ENCODE measurements at places on chromosomes 16 and 17.

- H3K4me3 ChIP-seq: no peak overlapping the region
- no peak overlapping the region for H3K27ac ChIP-seq
- H3K36me3 ChIP-seq: peaks cover 47% of the 10 kb centered on the region
- H3K27me3 ChIP-seq: no peaks in the 10 kb centered on the region
Measured at GRCh38 chr17:3835410-3836229, 10.4 kb downstream of the NCBP3 start.

DNA sequence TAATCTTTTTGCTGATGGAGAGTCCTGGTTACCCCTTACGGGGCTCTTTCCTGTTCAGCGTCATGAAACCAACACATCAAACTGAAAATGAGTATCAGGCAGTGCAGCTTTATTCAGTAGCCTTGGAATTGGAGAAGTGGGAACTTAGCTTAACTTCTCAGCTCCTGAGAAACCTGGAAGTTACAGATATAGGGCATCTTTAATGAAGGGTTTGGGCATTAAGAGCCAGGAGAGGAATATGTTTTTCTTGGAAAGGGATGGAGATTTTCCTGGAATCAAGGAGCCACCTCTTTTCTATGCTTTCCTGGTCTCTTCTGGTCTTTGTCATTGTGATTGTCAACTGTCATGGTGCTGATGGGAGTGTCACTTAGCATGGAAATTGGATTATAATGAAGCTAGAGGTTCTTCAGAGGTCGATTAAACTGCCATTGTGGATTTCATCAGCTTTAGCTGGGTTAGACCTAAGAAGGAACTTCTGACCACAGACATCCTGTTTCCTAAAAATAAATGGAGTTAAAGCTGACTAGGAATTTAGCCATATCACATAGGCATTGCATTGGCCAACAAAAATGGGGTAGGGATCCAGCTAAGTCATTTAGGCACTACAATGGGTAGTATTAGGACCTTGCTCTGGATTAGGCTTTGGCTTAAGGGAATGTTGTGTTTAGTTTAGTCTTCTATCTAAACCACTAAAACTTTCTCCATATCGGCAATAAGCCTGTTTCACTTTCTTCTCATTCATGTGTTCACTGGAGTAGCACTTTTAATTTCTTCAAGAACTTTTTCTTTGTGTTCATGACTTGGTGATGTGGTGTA lies 186.4 kb downstream of the BCAS3 start:
- DNase-seq: no peak
- no peaks in the 10 kb centered on the region for H3K36me3 ChIP-seq
- peaks cover 16% of the 10 kb centered on the region for H3K4me1 ChIP-seq
- peak overlapping the region; percentile 20 for H3K4me3 ChIP-seq
- H3K27ac ChIP-seq: peak overlapping the region; percentile 63

GRCh38 chr16:57725554-57725953 lies 10.0 kb upstream of the KATNB1 start:
- no peak overlapping the region for H3K27ac ChIP-seq
- no peaks in the 10 kb centered on the region for H3K4me1 ChIP-seq
- DNase-seq: no peak

DNA sequence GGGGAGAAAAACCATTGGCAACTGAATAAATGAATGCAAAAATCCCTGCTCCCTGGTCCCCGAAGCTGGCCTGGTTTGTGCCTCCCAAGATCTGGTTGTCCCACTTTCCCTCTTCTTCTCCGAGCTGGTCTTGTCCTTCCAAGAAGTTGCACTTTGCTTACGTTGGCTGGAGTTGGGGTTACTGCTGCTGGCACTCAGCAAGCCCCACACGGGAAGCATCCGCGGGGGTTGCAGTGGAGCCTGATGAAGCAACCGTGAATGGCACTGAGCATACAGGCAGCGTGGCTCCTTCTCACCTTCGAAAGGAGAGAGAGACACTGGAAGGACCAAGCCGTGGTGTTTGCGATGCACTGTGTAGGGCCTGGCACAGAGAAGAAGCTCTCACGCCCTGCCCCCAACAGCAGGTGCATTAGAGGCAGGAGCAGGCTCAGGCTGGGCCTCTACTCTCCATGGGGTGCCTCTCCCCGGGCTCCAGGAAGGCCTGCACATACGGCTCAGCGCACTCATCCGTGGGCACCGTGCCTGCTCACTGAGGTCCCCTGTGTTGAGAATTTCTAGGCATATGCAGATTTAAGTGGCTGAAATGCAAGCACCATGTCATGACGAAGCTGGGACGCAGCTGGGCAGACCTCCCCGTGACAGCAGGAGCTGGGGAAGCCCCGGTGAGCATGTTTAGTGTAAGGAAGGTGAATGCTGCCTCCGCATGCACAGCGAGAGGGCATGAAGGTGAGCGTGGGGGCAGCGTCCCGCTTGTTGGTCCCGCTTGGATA lies 12.1 kb downstream of the CA5A start:
- peaks cover 17% of the 10 kb centered on the region for H3K27me3 ChIP-seq
- H3K4me3 ChIP-seq: no peak overlapping the region
- H3K4me1 ChIP-seq: peaks cover 7% of the 10 kb centered on the region
- no peak for DNase-seq

DNA sequence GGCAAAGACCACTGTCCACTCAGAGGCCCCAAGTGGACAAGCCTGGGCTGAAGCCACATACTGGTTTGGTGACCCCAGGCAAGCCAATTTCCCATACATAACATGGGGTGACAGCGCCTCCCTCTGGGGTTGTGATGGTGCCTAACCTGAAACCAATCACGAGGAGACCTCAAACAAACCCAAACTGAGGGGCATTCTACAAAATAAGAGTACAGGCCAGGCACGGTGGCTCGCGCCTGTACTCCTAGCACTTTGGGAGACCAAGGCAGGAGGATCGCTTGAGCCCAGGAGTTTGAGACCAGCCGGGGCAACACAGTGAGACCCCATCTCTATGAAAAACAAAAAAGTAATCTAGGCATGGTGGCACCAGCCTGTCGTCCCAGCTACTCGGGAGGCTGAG lies 3.6 kb downstream of the P2RX5 start:
- H3K4me3 ChIP-seq: no peak overlapping the region
- DNase-seq: no peak
- no peak overlapping the region for H3K27ac ChIP-seq
- H3K36me3 ChIP-seq: peaks cover 3% of the 10 kb centered on the region
- peaks cover 32% of the 10 kb centered on the region for H3K4me1 ChIP-seq
- no peaks in the 10 kb centered on the region for H3K27me3 ChIP-seq

DNA sequence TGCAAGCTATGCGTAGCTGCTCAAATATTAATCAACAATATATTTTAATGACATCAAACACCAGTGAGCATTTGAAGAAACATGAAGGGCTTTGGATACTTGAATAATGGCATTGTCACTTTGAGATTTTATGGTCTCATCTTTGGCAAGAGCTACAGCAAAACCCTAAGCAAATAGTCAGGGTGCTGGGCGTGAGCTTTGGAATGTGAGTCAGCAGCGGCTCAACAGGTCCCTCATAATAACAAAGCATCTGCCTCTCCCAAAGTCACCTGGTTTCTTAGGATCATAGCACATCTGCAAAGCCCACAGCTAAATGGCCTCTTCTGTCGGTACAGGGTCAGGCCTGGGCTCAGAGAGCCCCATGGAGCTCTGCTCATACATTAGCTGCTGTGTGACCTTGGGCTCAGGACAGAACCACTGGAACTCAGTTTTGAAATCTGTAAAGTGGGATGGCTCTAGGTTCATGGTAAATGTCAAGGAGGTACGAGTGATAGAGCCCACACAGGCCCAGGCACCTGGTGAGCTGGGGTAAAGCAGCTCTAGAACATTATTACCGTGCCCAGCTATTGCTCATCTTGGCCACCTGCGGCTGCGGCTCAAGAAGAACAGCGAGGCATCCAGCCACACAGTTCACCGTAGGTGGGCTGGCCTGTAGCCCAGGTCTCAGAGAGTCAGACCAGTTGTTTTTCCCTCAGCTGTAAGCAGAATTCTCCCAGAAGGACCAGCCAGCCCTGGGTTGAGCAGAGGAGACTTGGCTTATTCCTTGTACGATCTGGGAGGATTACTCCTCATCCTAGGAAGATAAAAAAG lies 544.5 kb upstream of the CDH11 start:
- no peaks in the 10 kb centered on the region for H3K36me3 ChIP-seq
- H3K27me3 ChIP-seq: no peaks in the 10 kb centered on the region
- no peaks in the 10 kb centered on the region for H3K4me1 ChIP-seq
- DNase-seq: no peak
- no peak overlapping the region for H3K27ac ChIP-seq
- H3K4me3 ChIP-seq: no peak overlapping the region

DNA sequence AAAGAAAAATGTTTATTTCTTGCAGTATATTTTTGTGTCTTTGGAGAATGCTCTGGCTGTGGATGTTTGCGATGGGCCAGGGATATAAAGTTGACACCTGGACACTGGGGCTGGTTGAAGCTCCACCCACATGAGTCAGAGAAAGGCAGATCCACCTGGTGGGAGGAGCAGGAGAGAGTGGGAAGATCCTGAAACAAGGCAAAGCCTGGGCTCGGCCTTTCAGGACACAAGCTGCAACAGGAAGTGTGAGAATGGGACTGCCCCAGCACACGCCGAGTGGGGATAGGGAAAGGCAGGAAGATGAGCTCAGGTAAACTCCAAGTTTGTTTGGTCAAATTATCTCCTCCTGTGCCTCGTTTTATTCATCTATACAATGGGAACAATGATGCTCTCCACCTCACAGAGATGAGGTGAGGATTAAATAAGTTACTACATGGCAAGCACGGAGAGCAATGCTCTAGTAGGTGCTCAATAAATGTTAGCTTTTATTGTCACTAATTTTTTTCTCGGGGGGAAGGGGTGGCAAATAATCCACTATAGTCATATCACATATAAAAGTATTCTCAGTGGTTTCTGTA lies 21.4 kb upstream of the PITPNM3 start:
- no peak overlapping the region for H3K4me3 ChIP-seq
- peaks cover 11% of the 10 kb centered on the region for H3K36me3 ChIP-seq
- no peak overlapping the region for H3K27ac ChIP-seq

GRCh38 chr16:5951486-5951885 lies 853.9 kb upstream of the EEF2KMT start:
- H3K4me3 ChIP-seq: no peak overlapping the region
- no peak overlapping the region for H3K27ac ChIP-seq
- no peaks in the 10 kb centered on the region for H3K27me3 ChIP-seq
- no peak for DNase-seq
- H3K4me1 ChIP-seq: no peaks in the 10 kb centered on the region

GRCh38 chr16:75256059-75256571 lies 4.7 kb upstream of the BCAR1 start:
- DNase-seq: no peak
- H3K27ac ChIP-seq: no peak overlapping the region

DNA sequence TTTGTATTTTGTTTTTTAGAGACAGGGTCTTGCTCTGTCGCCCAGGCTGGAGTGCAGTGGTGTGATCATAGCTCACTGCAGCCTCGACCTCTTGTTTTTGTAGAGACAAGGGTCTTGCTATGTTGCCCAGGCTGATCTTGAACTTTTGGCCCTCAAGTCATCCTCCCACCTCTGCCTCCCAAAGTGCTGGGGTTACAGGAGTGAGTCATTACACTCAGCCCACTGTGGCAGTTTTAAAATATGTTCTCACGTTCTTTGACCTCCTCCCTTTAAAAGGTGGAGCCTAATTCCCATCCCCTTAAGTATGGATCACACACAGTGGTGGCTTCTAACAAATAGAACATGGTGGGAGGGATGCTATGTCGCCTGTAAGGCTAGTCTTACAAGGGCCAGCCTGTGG lies 67.7 kb downstream of the ZDHHC7 start:
- no peaks in the 10 kb centered on the region for H3K4me1 ChIP-seq
- H3K36me3 ChIP-seq: no peaks in the 10 kb centered on the region
- DNase-seq: no peak

GRCh38 chr16:64589836-64590235 lies 532.0 kb downstream of the CDH11 start:
- H3K4me1 ChIP-seq: no peaks in the 10 kb centered on the region
- H3K27ac ChIP-seq: no peak overlapping the region
- no peaks in the 10 kb centered on the region for H3K36me3 ChIP-seq
- H3K27me3 ChIP-seq: no peaks in the 10 kb centered on the region

GRCh38 chr16:52077607-52078006 lies 469.3 kb downstream of the TOX3 start:
- no peaks in the 10 kb centered on the region for H3K36me3 ChIP-seq
- no peaks in the 10 kb centered on the region for H3K4me1 ChIP-seq
- no peaks in the 10 kb centered on the region for H3K27me3 ChIP-seq
- H3K4me3 ChIP-seq: no peak overlapping the region
- no peak for DNase-seq

DNA sequence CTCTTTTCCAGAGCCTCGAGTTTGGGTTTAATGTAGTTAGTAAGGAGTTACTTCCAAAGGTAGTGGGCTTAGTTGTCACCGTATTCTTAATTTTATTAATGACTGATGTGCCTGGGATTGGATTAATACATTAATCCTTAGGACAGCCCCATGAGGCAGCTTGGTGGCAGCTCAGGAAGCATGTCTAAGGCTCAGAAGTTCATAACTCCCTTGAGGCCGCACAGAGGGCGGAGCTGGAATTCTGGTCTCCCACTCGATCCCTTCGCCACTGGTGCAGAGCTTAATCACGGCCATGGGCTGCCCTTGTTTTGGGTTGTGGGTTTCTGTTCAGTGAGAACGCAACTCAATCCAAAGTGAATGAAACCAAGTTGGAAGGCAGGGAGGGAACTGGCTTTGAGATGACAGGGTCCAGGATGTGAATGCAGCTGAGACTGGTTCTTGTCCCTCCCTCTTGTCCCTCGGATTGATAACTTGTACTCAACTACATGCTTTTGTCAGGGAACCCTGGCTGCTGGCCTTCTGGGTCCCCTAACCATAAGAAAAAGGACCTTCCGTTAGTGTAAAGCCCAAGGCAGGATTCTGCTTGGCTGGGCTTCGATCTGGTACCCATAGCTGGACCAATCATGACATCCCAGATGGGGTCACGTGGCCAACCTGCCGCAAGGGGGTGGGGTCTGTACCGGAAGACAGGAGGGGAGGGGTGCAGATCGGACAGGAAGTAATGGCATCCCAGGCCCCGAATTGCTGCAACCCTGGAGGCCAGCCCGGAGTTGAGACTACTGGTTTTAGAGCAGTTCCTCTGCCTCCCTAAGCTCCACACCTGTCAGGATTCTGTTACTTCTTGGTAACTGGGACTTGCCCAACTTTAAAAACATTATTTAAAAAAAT lies 45.4 kb downstream of the SNX20 start:
- H3K4me1 ChIP-seq: peaks cover 4% of the 10 kb centered on the region
- no peaks in the 10 kb centered on the region for H3K27me3 ChIP-seq
- peak; percentile 44 for DNase-seq
- no peaks in the 10 kb centered on the region for H3K36me3 ChIP-seq
- H3K27ac ChIP-seq: no peak overlapping the region

Data from activated CD8-positive, alpha-beta T cell treated with anti-CD3 and anti-CD28 coated beads, Interleukin-2, amount 10 ng/mL, durations not matched to agents 7 days and 5 days (primary cell).